Activated T-cell treated with anti-CD3 and anti-CD28 coated beads for 4 hours (primary cell): ENCODE measurements at places on chromosomes 12 and 14.
A peak's percentile ranks its signal among the peaks of the same experiment; 100 is the strongest.

DNA sequence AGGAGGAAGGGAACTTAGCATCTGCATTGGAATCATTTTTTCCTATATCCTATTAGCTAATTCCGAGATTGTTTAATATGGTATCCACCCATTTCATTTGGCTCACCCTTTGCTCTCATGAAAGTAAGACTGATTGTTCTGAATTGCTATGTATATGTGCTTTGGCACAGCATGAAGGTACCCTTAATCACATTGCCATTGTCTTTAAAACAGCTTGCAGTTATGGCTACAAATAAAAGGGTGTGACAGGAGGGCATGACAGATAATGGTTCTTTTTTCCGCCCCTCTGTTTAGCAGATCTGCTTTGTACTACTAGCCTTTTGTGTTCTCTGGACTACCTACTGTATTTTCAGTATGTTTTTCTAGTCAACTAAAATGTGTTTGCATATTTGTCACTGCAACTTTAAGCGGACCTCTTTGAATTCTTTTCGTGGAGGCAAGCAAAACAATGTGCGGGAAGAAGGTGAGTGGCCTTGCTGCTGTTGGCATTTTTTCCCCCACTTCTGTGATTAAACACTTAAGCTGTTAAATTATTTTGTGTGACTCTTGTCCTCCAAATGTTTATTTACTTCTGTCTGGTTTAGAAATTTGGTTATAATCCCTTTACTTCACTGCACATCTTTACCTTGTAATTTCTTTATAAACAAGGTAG, 35.8 kb downstream of the FBXO34 start:
- no peak for DNase-seq

DNA sequence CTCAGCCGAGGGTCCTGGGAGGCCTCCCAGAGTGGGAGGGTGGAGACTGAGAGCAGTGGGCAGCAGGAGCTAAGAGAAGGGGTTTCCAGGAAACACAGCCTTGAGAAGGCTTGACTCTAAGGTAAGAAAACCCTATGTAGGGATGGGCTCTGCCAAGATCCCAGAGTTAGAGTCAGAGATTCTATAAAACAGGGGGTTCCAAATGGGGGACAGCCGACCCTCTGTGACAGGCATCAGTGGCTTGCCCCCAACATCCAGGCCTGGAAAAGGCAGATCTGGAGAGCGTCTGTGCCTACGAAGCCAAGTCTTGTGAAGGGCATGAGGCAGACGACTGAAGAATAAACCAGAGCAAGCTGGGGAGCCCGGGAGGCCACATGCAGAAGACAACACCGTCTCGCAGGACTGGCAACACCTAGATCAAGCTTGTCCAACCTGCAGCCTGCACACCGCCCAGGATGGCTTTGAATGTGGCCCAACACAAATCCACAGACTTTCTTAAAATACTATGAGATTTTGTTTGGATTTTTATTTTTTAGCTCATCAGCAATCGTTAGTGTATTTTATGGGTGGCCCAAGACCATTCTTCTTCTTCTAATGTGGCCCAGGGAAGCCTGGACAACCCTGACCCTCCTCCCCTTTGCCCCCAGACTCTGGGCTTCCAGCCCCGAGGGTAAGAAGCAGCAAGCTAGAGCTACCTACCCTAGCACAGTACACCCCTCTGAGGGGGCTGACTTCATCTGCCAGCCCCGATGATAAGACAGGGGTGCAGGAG, 42.1 kb downstream of the PRMT8 start:
- DNase-seq = no peak

- DNase-seq = no peak
Measured at GRCh38 chr12:58513301-58513834, 406.9 kb downstream of the LRIG3 start.

DNA sequence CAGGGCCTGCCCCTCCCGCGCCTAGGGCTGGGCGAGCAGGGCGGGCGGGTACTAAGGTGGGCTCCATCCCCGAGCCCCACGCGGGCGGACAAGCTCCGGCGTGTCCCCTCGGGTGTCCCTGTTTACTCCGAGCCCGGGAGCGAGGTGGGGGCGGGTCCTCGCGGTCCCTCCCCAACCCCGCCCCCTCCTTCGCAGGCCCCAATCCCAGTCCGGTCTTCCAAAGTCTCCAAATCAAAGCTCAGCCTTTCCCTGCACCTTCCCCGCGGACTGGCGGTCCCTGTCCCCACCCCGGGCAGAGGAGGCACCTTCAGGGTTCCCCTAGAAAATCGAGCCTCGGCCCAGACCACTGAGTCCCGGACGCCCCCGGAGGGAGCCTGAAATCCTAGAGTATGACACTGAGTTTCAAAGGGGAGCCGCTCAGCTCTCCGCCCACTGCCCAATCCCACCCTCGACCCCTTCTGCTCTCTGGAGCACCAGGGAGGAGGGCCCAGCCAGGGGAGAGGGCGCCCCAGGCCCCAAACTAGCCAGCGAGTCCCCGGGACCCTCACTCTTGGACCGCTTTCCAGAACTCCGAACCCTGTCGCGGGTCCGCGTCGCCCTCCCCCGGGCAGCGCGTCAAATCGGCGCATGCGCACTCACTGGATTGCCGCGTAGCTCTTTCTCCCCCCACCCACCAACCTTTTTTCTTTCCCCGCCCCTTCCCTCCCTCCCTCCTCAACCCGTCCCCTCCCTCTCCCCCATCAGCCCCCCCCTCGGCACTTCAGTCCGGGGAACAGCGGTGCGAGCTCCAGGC, at the start of gene LRP1:
Gene LRP1 (plus strand): TSS at position 758 of the 793 bp plus-strand sequence. CDS start 482 bp downstream, outside the sequence.
- peak; percentile 76 for DNase-seq

- DNase-seq = no peak
Measured at GRCh38 chr12:75489187-75489586, 8.6 kb downstream of the GLIPR1 start.

DNA sequence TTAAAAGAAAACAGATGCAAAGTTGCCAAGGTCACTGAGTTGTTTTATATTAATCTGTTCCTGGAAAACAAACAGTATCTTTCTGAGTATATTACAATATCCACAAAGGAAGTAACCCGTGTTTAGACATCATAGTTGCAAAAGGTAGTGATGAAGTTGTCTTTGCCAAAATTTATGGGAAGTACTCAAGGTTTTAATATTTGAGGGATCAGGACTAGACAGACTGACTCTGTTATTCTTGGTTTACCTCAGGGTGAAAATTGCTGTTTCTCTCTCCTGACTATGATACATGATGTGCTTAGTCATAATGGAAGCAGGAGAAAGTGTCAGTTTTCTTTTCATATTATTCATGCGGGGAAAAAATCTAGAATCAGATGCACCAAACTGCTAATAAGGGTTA, 28.3 kb downstream of the TMEM233 start:
- DNase-seq = no peak

GRCh38 chr12:32089586-32089985, 17.1 kb upstream of the BICD1 start:
- DNase-seq = no peak

DNA sequence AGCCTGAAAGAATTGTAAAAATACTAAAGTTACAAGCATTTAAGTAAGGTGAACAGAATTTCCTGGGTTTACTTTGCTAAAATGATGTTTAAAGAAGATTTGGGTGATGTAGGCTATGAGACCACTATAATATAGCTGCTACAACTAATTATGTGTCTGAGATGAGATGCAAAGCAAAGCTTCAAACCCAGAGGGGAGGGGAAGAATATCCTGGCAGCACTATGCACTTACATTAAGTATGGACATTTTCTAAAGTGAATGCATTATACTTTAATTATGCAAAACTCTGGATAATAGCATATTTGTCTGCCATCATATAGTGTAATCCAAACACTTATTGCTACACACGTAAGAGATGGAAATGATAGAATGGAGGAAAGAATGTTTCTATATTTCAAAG, 1003.7 kb downstream of the GALC start:
- no peak for DNase-seq

- DNase-seq = no peak
Measured at GRCh38 chr12:122681814-122682213, 21.3 kb downstream of the HCAR2 start.

DNA sequence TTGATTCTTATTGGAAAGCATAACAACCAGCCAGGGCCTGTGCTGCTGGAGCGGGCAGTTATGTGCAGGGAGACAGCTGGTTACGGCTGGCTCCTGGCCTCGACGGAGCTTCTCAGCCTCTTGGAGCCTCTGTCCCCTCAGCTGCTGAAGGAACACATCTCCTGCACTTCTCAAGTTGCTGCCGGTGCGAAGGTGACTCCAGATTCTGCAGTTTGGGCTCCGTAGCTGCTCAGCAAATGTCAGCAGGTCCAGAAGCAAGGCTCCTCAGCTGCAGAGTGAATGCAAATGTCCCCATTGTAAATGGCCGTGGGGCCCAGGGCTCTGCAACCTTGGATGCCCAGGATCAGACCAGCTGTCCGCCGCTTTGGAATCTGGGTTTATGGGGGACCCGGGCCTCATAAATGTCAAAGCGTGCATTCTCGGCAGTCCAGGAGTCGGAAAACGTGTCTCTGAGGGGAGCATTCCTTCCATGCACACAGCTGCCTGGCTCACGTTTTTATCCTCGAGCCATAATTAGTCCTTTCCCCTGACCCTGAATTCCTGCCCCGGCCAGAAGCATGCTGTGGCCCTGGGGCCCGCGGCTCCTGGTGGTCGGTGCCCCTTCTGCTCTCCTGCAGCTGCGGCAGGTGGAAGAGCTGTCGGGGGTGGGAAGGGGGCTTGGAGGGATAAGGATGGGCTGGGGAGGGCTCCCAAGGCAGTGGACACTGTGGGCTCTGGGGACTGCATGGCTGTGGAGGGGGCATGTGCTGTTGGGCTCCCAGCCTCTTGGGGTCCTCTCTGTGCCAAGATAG, 106.0 kb downstream of the KIF26A start:
- DNase-seq = no peak

GRCh38 chr12:34275129-34275528, 252.8 kb downstream of the ALG10 start:
- no peak for DNase-seq

- peak; percentile 57 for DNase-seq
Measured at GRCh38 chr14:105528586-105529318, 2.4 kb downstream of the TMEM121 start.

GRCh38 chr14:37116933-37117849, 55.2 kb downstream of the SLC25A21 start:
- no peak for DNase-seq

DNA sequence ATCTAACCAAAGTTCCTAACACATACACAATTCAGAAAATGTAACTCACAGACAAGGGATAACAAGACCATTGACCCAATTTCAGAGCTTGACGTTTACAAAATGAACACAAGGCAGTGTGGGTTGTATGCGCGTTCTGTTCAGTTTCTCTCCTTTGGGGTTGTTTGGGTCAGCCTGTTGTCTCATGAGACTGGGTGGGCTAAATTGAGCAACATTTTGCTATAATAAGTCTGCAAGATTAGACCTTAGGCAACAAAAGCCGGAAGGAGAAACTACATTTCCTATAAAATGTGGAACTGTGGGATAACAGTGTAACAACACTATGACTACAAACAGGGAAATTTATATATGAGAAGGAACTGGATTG, 18.8 kb upstream of the LTA4H start:
- no peak for DNase-seq

DNA sequence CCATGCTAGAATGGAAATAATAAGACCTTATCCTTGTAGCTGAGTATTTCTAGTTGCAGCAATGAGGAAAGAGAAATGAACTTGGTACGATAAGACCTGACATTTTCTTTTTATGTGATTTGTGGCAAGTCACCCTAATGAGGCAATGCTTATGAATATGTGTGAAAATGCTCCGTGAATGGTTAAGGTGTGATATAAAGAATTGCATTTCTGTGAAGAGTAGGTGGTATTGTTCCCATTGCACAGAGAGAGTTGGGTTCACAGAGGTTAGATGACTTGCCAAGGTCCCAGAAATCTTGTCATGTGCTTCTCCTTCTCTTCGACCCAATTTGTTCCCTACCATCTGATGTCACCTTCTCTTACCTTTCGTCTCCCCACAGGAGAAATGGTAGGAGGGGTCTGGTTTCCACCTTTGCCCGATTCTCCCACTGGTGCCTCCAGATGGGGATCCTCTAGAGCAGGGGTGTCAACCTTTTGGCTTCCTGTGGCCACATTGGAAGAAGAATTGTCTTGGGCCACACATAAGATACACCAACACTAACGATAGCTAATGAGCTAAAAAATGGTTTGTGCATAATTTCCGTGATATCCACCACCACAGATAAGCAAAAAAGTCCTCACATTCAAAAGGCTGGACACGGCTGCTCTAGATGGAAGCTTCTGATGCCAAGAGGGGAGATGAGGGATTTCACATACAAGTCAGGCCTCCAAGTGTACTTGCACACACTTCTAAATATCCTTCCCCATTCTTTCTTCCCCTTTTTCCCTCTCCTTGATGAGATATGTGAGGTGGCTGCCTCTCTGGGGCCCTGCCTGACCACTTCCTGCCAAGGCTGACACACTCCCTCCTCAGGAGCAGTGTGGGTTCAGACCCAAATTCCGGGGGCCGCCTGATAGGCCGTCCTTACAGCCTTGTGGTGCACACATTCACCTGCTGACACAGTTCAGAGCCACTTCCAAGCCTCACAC, 96.1 kb downstream of the PLXNC1 start:
- DNase-seq = no peak

DNA sequence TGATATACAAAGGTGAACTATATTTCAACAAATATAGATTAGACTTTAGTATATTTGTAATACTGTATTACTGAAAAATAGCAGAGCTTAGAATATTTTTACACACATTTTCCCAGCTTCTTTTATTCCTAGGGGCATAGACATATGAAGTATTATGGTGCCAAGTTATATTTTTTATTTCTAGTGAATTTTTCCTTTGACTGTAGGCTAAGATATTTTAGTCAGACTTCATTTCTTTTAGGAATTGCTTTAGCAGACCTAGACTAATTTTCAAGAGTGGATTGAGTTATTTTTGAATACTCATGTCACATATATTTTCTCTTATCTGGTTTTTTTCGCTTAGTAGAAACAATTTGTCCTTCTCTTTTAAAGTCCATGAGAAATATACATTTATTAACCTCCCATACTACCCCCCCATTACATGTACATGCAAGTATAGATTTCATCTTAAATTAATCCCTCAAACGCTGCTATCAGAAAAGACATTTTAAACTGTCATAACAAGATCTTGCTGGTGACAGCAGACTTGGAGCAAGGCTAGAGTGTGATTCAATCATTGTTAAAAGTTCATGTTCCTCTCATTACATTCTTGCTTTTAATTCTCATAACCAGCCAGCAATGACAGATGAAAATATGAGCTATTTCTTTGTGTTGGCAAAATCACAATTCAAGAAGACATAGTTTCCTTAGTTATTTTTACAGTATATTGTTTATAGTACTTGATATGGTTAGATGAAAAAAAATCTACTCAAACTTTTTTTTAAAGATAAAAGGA, 456.1 kb downstream of the AEBP2 start:
- no peak for DNase-seq

GRCh38 chr12:109893261-109893995, 6.6 kb upstream of the TCHP start:
- no peak for DNase-seq

GRCh38 chr14:25041898-25042297, 8.0 kb downstream of the STXBP6 start:
- DNase-seq = no peak

DNA sequence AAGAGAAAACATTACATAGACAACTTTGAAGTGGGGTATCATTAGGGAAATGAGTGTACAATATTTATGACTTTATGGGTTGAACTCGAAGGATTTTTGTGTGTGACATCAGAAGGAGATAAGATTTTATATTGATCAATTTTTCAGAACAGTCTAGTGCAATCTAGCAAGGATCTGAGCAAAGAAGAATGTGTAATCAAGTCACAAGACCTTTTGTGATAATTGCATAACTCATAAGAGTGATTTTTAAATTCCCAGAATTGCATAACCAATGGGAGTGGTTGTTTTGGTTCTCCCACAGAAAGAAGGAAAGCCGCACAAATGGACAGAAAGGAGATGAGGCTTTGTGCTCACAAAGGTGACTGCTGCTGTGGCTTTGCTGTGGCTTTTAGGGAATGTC, 441.8 kb upstream of the FLRT2 start:
- DNase-seq = no peak

GRCh38 chr12:85310456-85311076, 30.5 kb downstream of the ALX1 start:
- DNase-seq = no peak
